DMS79 (cell line): ENCODE measurements at places on chromosomes 16 and 17.

DNA sequence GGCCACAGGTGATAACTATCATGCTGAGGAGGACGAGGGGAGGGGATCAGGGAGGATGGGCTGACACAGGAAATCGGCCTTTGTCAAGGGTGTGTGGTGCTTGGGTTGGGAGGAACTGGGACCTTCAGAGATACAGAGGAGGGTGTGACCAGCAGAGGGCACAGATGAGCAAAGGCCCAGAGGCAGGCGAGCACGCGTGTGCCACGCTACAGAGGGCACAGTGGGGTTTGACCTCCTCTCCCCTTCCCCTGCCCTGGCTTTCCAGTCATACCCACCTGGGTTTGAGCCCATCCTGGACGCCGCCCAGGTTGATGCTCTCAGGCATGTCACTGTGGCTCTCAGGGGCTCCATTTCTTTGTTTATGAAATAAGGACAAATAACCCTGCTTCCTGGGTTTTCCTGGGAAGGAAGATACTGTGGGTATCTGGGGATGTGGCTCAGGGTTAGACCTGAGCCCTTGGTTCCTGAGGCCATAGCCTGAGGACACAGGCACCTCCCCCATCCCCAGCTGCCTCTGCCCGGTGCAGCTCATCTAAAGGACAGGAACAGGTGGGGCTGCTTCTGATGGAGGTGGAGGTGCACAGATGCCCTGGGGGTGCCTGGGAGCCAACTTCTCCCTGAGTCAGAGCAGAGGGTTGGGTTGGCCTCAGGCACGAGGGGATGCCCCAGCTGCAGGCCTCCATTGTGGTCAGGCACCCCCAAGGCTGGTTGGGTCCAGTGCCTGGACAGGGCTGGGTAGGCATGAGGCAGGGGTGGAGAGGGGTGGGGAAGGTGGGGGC is 51.8 kb downstream of the BEAN1 start:
- DNase-seq: no peak

DNA sequence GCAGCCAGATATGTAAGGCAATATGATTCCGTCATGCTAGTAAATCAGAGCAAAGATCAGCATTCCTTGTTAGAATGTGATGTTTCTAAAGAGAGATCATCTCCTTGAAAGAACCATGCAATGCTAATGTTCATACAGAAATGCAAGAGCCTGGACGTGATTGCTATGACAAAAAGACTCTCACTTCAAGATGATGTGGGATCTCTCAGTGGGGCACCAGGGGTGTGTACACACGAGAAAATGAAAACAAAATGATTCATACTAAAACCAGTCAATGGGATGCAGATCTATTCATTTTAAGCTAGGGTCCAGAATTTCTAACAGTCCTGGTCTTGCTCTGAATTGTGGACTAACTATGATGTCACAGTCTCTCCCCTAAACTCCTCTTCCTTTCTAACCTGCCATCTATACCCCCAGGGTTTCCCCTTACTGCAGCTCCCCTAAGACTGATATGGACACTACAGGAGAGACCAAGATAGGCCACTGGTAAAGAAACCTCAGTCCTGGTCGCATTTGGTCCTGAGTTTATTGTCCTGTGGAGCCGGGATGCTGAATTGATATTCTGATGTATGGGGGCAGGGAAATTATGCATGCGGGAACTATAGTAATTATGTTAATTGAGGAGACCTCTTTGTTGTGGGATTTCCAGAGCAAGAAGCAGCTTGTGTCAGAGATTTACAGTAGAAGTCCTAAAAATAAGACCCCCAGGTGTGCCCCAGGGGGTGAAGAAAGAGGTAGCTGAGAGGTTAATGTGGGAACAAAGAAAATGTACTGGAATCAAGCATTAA is 179.0 kb downstream of the PMP22 start:
- no peak for DNase-seq

DNA sequence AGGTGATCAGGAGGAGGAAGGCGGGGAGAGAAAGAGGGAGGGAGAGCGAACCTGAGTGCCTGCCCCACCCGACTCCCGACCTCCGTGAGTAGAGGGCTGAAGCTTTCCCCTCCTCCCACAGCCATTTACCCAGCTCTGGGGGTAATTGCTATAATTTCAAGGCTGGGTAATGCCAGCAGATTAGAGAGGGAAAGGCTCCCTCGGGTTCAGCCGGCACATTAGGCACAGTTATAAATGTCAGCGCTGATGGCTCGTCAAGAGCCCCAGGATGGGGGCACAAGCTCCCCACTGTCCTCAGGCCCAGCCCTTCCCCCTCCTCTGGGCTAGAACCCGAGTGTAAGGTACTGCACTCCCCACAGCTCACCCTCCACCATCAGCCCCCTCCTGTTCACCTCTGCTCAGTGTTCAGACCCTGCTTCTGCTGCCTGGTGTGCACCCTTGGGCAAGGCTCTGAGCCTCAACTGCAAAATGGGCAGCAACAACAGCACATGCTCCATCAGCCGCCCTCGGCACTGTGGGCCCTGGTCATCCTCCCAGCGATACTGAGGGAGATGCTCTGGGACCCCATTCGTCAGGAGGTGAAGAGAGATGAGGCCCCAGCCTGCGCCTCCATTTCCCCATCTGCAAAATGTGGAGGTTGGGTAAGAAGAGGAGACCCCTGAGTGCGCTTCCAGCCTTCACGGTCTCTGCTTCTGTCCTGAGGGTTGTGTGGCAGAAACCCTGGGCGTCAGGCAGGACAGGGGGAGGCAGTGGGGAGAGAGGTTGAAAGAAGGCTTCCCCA is 77.2 kb downstream of the NT5M start:
- DNase-seq: no peak

GRCh38 chr16:75065149-75065505 is 51.5 kb downstream of the LDHD start:
- no peak for DNase-seq

DNA sequence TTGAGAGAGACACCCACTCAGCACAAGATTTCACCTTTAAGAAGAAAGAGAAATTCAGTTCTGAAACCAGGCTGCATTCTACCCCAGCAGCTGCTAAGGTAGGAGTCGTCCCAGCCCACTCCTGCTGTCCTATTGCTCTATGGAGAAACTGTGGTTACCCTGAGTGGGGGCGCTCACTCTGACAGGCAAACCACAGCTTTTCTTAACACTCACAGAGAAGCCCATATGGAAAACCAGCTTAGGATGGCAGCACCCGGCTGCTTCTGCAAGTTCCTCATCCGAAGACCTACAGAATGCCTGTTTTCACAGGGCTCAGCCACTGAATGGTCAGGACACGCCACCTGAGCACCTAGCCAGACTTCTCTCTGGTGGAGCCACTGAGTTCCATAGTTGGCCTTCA is 7.5 kb downstream of the ATP5PD start:
- no peak for DNase-seq

GRCh38 chr17:148757-149156 is 11.4 kb downstream of the SCGB1C2 start:
- DNase-seq: no peak

DNA sequence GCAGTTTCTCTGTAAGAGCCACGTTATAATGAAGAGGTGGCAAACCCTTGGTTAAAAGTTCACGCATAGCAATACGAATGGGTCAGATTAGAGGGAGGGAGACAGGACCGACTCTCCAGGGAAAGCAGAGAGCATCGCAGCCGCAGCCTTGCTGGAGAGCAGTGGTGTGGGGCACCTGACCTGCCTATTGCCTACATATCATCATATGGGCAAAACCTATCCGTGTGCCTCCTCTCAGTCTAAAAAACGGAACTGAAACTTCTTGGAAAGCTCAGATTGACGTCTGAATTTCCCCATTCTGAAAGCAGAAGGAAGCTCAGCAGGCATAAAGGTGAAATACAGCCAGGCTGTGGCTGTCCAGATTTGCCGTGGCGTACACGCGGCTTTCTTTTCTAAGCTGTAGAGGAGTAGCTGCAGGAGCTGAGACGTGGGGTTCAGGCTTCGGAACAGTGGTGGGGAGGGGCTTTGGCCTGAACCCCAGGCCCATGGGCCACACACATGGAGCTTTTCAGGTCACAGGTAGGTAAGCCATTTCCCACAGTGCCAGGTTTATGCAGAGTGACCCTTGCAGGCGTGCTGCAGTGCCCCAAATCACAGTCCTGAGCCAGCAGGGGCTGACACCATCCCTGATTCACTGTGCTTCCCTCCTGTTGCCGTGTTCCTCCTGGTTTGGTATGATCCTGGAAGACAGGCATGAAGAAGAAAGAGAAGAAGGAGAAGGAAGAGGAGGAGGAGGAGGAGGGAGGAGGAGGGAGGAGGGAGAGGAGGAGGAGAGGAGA is 41.6 kb upstream of the TNRC6C start:
- DNase-seq: no peak

DNA sequence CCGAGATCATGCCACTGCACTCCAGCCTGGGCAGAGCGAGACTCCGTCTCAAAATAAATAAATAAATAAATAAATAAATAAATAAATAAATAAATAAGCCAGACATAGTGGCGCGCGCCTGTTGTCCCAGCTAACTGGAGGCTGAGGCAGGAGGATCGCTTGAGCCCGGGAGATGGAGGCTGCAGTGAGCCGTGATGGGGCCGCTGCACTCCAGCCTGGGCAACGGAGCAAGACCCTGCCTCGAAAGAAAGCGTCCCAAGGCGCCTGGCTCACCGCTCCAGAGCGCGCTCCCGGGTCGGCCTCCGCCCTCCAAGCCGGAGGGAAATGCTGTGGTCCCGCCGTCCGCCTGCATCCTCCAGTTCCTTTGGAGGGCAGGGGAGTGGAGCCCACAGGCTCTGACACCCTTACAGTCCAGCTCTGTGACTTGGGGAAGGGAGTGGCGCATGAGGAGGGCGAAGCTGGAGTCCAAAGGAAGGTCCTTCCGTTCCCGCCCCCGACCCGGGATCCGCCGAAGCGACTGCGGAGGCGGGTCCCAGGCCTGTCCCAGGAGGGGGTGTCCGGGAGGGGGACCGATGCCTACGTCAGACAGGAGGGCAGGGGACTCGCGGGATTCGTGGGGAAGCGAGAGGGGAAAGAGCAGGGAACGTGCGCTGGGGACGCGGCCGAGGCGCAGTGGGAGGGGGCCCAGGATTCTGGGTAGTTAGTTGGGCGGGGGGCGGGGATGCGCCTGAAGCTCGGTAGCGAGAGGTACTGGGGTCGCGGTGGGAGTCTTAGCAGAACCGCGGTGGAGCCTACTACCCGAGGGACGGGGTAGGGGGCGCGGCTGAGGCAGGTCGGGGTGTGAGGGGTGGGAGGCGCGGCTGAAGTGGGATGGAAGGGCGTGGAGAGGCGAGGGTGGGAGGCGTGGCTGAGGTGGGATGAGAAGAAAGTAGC is 8.4 kb upstream of the TRPV2 start:
- no peak for DNase-seq

DNA sequence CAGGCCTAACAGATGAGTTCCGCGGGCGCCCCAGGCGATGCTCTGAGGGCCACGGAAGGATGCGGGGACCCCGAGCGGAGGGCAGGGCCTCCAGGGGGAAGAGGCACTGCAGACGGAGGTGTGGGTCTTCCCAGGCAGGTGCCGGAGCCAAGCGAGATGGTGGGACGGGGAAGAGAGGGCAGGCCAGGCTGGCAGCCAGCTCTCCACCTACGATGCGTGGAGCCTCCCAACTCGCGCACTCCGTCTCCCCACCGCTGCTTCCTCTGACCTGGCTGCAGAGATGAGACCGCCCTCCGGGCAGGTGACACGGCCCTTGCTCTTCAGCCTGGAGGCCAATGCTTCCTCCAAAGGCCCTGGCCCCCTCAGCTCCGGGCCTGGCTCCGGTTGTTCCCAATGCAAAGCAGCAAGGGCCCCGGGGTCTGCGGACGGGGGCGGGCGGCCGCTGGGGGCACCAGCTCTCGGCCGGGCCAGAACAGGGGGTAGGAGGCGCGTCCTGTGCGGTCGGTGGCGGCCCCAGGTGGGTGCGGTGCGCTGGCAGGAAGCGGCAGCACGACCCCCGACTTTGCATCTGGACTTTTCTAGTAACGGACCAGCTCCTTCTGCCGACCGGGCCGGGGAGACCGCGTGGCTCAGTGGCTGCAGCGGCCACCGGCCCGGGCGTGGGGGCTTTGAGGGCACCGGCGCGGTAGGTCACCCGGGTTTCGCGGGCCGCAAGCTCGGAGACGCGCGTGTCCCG is 1.5 kb upstream of the SOX8 start:
- DNase-seq: no peak

- no peak for DNase-seq
These were observed 72.7 kb downstream of the ABCC1 start for GRCh38 chr16:16021988-16022682.

GRCh38 chr16:47604306-47604705 is 143.2 kb downstream of the PHKB start:
- no peak for DNase-seq

- DNase-seq: no peak
These were observed 27.4 kb upstream of the HAS3 start for GRCh38 chr16:69078073-69078472.

DNA sequence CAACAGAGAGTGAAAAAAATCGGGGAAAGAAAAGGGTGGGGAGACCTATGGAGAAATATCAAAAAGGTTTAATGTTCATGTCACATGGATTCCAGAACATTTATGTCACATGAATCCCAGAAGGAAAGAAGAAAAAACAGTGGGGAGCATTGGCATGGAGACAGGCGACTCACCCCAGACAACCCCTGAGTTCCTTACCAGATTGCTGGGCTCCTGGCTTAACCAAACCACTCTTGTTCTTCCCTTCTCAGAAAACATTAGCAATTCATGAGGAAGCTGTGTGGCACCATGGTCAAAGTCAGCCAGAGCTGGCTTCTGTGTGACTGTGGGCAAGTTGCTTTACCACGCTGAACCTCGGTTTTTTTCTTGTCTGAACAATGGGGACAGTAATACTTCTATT is 49.6 kb upstream of the CLEC19A start:
- no peak for DNase-seq

- no peak for DNase-seq
These were observed 9.5 kb downstream of the NFE2L1 start for GRCh38 chr17:48057626-48058025.

DNA sequence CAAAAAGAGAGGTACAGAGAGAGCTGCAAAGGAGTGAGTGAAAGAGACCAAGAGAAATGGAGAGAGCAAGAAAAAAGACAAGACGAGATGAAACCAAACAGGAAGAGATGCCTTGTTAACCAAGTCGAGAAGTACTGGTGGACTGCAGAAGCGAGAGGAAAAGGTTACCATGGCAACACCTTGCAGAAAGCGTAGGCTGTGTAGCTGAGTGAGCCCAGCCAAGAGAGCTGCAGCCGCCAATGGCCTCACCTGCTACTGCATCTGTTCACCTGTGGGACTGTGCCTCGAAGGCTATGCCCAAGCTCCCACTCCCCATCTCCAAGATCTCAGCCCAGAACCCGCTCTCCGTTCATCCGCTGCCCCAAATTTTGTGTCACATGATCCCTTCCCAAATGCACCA is 161.3 kb downstream of the SLC39A11 start:
- DNase-seq: peak; percentile 31

GRCh38 chr16:58661199-58661830 is 23.3 kb downstream of the SLC38A7 start:
- no peak for DNase-seq

DNA sequence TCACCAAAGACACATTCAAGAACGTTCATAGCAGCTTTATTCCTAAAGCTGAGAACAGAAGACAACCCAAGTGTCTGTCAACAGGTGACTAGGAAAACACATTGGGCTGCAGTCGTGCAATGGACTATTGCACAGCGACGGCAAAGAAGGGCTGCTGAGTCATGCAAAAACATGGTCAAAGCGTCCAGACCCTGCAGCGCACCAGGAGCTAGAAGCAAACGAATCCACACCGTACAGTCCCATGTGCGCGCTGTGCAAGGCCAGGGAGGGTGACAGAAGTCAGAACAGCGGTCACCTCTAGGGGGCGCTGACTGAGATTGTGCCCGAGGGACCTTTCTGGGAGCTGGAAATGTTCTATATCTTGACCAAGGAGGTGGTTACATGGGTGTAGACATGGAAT is 266.4 kb downstream of the MAF start:
- no peak for DNase-seq

GRCh38 chr16:90046122-90046970 is 27.1 kb upstream of the DBNDD1 start:
- peak; percentile 1 for DNase-seq

GRCh38 chr16:30380803-30381208 is 1.6 kb downstream of the SEPTIN1 start:
- DNase-seq: no peak
